ENCODE measurements at places on chromosomes 6 and 20. TPM values are rescaled to one million over a fixed set of nuclear protein-coding genes. Genes with fewer than 3 reads are reported as not detected.
A peak's percentile ranks its signal among the peaks of the same experiment; 100 is the strongest.

GRCh38 chr6:7475081-7475480 lies 66.4 kb upstream of the DSP start:
- H3K36me3 ChIP-seq, result no peaks in the 10 kb centered on the region
- no peak overlapping the region for H3K4me3 ChIP-seq
- H3K4me1 ChIP-seq, result no peaks in the 10 kb centered on the region
- no peak for DNase-seq
- peaks cover 3% of the 10 kb centered on the region for H3K27me3 ChIP-seq
- H3K27ac ChIP-seq, result no peak overlapping the region

DNA sequence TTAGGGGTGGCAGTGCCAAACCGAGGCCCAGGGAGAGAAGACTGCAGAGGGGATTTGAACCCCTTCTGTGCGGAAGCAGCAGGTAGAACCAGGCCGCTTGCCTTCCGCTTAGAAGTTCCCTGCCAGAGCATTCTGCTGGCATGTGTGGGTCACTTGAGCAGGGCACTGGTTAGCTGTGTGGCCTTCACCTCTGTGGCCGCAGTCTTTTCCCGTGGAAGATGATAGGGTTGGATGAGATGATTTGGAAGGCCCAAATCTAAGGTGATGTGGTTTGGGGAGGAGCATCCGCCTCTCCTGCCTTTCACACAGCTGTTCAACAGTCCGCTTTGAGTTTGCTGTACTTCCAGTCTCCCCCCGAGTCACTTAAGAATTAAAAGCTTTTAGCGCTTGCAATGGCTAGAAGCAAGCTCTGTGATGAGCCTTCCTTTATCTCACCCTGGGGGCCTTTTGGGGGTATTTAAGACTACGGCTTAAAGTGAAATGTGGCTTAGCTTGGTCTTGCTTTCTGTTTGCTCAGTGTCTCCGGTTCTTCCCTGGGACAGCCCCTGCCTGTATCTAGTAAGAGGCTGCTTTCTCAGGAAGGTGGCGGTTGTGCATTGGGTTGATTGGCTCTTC lies 743 bp downstream of the CMTR1 start:
- H3K36me3 ChIP-seq, result 0 out of 2 replicates have a peak, but pooled peaks cover 12% of the 10 kb centered on the region
- H3K4me1 ChIP-seq, result 0 out of 2 replicates have a peak, but pooled peaks cover 11% of the 10 kb centered on the region
- H3K4me3 ChIP-seq, result peak overlapping the region; percentile 96
- no peaks in the 10 kb centered on the region for H3K27me3 ChIP-seq

GRCh38 chr20:56805313-56805712 lies 176.2 kb downstream of the TFAP2C start:
- H3K27ac ChIP-seq, result no peak overlapping the region
- H3K4me3 ChIP-seq, result no peak overlapping the region
- no peaks in the 10 kb centered on the region for H3K27me3 ChIP-seq
- no peak for DNase-seq

- peak overlapping the region; percentile 38 for H3K27ac ChIP-seq
- peaks cover 44% of the 10 kb centered on the region for H3K4me1 ChIP-seq
- DNase-seq, result no peak
- no peaks in the 10 kb centered on the region for H3K36me3 ChIP-seq
Observed at GRCh38 chr20:1823450-1823844, 71.8 kb upstream of the SIRPA start.

SPTLC3 gene
- total RNA-seq, result 1.1 TPM

Data from GM23248 (cell line).